ENCODE measurements at places on chromosomes 16 and 17.

- no peak for DNase-seq
These were observed 18.3 kb upstream of the RPTOR start for GRCh38 chr17:80526116-80526910.

- DNase-seq = no peak
These were observed 97.6 kb upstream of the HLF start for GRCh38 chr17:55167024-55167725.

DNA sequence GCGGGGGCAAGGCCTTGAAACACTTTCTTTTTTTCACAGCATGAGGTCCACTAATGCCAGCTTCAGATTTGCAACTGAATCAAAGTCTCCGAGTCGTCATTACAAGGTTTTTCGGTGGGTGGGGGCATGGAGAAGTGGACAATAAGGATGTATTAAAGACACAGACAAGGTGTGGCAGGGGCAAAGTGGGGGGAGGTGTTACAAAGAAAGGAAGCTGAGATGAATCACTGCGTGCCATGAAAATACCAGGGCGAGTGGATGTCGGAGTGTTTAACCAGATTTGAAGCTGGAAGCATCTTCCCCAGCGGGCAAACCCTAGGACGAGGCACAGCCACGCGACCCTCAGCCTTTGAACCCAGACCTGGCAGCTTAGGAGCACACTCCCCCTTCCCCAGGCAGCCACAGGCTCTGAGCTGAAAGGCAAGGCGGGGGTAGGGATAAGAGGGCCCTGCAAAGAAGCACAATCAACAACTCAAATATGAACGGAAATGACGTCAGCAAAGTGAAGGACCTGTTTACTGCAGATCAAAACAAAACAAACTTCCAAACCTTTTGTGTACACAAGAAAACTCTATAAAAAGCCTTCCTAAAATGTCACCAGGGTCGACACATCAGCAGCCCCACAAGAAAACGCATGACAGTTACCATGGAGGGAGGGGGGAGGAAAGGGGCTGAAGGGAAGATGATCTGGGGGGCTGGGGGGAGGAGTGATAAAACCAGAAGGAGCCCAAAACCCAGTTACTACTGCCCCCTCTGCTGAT is 5.6 kb upstream of the ZFHX3 start:
- DNase-seq = no peak

- DNase-seq = no peak
These were observed 49.8 kb upstream of the CBX4 start for GRCh38 chr17:79888811-79889634.

DNA sequence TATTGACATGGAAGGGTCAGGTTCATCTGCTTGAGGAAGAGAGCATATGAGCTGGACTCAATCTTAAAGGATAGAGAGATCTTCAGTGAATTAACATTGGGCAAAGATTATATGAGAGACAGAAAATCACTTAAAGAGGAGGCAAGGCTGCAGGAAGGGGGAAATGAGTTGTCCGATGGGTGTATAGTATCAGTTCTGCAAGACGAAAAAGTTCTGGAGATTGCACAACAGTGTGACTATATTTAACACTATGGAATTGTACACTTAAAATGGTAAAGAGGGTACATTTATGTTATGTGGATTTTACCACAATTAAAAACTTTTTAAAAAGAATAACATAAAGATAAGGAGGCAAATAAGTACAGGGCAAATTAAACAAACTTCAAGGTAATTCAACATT is 80.7 kb downstream of the HELZ start:
- DNase-seq = no peak

GRCh38 chr16:69089091-69089910 is 16.2 kb upstream of the HAS3 start:
- peak; percentile 25 for DNase-seq

DNA sequence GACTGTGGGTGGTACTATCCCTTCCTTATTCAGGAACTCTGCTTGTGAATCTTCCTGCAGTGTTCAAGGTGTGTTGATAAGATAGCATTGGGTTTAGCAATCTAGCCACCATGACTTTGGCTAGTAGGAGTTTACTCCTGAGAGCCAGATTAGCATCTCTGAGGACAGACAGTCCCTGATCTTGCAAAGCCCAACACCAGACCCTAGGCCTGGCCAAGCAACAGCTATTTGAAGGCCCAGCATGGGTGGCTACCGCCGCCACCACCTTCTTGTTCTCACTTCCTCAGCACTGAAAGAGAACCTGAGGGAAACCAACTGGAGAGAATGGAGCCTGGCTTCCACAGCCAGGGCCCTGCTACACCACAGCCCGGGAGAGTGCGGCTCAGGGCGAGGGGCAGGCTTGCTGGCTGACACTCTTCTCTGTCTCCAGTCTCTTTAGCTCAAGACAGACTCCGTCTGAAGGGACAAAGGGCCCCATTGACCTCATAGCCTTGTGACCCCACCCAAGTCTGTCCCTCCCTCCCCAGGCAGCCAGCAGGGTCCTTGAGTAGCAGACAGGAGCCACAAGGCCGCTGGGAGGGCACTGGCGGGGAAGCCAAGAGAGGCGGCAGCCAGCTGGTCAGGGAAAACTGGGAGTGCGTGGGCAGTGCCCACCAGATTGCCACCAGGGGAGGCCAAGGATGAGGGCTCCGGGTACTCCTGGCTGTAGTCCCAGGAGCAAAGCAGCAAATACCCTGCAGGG is 10.9 kb upstream of the ARHGAP23 start:
- no peak for DNase-seq

DNA sequence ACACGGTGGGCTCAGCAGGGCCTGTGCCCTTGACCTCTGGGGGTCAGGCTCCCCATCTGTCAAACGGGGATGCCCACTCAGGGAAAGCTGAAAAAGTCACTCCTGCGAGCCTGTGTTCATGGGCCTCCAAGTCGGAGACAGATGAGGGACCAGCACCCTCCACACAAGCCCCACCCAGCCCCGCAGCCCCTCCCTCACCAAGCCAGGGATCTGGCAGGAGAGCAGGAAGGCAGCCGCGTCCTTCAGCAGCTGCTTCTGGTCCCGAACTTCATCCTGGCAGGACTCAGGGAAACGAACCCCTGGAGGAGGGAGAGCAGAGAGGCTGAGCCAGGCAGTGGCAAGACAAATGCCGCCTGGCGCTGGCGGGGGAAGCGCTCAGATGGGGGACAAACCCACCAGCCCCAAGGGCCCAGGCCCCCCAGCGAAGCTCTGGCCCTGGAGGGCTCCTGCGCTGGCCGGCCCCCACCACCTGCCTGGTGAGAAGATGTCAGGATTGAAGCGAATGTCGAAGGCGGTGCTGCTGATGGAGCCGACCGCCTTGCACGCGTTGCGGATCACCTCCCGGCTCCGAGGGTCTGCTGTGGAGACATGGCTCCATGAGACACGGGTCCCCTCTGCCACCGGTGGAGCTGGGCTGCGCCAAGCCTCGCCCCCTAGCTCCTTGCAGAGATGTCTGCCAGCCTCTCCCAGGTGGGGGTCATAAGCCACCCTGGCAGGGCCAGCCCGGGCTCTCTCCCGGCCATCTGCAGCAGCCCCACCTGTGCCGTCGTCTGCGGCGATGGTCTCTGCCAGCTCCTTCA is 15.4 kb downstream of the CLUH start:
- DNase-seq = no peak

GRCh38 chr16:27462846-27463682 is 61.1 kb downstream of the IL21R start:
- no peak for DNase-seq

DNA sequence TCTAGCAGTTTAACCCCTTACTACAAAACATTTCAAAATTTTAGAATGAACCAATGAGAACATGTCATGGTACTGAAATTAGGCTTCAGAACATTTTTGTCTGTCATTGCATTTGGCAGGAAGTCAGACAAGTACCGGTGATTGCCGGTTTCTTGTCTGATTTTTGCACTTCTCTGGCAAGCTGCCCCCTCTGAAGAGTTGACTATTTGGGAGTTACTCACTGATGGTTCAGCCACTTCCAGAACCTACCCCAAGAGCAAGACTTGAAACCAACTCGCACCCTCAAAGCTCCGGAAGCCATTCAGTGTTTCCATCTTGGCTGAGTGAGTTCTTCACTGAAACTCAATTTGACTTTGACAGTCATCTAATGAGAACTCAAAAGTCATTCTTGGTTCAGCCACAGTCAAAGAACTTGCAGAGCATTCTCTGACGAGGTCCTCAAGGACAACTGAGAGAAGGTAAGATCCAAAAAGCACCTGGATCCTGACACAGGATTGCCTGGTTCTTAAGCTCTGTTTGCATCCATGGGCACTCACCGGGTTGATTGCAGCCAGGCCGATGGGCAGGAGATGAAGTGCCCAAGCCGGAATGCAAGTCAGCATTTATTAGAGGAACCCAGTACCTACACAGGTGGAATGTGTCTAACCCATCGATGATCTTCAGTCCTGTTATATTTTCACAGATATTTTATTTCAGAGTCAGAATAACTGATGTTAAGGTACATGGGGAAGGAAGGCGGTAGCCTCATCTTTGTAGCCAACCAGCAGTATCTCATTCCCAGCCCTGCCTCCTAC is 93.6 kb downstream of the USP22 start:
- peak; percentile 11 for DNase-seq

- no peak for DNase-seq
These were observed 3.5 kb downstream of the CTRL start for GRCh38 chr16:67928147-67928546.

DNA sequence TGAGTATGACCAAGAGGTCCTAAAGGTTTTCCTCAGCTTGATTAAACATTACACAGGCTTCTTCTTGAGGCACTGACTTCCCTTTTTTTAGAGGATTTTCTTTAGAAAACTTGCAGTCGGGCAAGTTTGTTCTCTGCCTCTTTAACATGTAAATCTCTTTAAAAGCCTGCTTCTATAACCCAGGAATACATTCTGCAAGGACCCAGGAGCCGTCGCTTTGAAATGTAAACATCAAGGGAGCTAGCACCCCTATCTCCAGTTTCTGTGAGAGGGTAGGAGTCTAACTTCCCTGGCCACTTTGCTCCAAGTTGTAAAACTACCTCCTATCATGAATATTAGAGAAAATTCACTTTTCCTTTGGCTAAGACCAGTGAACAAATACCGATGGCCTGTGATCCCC is 201.5 kb upstream of the CPHXL start:
- DNase-seq = no peak

- no peak for DNase-seq
These were observed at the start of gene NOTUM for GRCh38 chr17:81961087-81961511. TSS of gene NOTUM (minus strand) at chr17:81961187. CDS start at chr17:81960909, 278 bp downstream.

GRCh38 chr17:52147872-52148271 is 10.6 kb downstream of the CA10 start:
- no peak for DNase-seq

- DNase-seq = peak; percentile 56
These were observed 20.9 kb upstream of the CLEC18A start for GRCh38 chr16:69930117-69930776.

DNA sequence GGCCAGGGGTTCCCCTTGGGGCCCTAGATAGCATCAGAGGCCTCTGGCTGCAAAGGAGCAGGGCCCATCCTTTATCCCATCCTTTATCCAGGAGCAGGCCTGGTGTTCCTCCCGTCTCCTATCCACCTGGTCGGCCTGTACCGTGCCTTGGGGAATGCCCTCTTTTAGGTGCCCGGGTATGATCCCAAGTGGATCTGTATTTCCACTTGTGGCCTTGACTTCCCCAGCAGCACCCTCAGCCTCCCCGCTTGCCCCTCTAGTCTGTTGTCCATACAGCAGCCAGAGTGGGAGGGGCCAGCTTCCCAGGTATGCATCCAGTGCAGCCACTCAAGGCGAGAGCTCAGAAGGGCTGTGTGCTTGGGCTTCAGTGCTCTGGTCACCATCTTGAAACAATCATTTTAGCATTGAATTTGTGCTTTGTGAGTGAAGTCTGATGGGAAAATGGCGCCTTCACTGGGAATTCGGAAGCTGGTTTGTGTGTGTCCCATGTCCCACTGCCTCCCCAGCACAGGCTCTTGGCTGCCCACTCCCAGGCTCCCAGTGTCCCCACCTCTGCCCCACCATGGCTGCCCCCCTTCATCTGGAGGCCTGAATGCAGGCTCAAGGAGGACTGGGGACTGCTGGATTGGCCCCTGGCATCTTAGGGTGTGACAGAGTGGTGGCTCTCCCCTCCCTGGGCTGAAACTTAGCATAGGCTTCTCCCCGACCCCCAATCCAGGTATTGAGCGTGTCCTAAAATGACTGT is 3.3 kb upstream of the RNF112 start:
- no peak for DNase-seq

DNA sequence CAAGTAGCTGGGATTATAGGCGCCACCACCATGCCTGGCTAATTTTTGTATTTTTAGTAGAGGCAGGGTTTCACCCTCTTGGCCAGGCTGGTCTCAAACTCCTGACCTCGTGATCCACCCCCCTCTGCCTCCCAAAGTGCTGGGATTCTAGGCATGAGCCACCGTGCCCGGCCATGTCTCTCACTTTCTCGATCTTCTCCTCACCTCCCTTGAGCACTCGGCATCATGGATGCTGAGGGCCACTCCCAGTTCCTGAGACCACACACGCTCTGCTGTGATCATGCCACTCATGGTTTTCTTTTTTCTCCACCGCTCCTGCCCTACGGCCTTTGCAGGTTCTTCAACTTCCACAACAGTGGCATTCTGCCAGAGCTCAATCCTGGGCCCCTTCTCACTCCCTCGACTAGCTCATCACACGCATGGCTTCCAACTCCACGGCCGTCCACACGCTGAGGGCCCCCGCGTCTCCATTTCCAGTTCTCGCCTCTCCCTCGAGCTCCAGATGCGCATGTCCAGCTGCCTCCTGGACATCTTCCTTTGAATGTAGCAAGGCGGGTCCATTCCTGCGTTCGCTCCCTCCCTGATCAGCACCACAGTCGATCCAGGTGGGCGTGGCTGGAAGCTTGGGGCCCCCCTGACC is 5.5 kb upstream of the NCBP3 start:
- DNase-seq = no peak

GRCh38 chr16:31213342-31213741 is 577 bp upstream of the TRIM72 start:
- DNase-seq = no peak

DNA sequence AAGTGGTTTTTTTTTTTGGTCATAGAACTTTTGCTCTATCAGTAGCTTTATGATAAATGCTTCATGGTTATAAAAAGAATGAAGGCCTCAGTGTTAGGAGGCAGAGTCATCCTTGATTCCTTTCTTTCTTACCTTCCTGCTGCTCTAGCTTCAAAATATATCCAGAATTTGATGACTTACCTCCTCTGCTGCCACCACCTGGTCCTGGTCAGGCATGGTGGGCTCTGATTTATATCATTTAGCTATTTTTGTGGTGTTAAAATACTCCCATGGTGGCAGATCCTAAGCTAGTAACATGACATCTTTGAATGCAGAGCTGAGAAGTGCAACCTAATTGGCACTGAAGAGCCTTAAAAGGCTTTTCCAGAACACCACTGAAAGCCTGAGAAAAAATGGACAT is 508.8 kb upstream of the CDH8 start:
- no peak for DNase-seq

Data from stimulated activated CD4-positive, alpha-beta T cell treated with anti-CD3 and anti-CD28 coated beads, Interleukin-4, amount 100 ng/mL, for 24 hours (primary cell).